ENCODE measurements at places on chromosomes 2 and 18.

DNA sequence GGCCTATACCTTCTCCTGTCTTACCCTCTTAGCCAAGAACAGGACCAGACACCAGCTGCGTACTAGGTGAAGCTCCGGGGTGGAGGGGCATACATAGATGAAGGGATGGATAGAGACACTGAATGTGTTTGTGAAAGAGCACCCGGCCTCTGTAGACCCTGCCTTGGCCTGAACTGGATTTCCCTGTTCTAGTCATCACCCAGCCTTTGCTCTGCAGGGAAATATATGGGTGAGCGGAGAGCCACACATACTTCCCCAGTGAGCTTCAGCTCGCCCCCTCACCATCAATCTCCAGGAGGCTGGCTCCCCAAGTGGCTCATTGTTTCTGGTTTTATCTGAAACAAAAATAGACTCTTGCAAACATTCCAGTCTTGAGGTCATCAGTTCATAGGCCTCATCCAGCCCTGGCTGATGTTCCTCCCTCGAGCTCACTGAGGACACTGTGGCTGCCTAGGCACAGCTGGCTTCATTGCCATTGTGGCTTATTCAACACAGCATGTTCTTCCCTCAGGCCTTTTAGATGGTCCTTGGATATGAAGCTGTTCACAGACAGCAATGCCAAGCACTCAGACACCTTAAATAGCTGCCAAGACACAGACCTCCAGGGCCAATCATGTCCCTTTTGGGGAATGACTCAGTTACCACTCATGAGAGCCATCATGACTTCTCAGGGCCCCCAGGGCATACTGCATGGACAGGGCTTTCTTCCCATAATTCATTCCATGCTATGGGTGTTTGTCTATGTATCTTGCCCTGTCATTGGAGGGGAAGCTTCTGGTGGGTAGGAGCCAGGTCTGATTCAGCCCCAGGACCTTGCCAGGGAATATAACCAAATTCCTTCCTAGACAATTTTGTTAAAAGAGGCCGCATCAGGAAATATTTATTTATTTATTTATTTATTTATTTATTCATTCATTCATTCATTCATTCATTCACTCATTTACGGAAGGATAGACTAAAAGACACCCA is 82.4 kb downstream of the TTC32 start:
- DNase-seq, result no peak

DNA sequence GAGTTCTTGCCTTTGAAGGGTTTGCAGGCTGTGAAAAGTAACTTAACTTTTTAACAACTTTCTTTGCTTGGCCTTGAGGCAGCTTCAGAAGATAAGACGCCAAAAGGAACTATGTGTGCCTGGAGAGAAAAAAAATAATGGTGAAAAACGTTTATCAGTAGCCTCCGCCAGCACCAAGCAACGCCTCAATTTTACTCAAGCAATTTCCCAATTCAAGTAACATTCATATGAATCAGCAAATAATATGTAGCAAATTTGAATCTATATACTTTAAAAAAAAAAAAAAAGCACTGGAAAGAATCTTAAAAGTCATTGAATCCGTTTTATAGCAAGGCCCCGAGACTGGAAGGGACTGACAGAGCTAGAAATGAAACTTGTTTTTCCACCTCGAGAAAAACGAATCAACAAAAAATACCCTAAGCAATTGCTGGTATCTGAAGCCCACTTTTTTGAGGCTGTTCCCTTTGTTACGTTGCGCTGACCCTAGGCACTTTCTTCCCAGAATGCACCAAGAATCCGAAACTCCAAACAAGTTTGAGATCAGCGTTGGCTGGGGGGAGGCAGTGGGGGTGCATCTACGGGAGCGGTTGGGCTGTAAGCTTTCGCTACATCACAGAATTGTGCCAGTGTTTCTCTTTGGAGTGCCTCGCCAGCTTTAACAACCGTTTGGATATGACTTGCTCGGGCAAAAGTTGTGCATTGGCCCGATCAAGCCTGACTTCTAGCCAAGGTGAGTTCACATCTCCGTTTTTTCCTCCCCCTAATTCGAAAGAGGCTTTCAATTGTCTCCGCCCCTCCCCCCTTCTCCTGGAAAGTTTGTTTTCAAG is 2.7 kb upstream of the TGIF1 start:
- peak; percentile 39 for DNase-seq

DNA sequence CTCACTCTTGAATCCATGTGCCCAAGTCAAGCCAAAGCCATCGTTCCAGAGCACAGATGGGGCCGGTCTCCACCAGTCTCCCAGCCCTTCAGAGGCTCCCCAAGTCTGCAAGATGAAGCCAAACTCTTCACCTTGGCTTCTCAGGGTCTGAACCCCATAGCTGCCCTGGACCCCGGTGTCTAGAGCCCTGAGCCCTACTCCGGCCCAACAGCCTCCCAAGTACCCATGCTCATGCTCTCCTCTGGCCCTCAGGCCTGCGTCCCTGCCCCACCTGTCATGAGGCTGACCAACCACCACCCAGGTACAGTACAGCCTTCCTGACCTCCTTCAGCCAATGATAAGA is 46.0 kb downstream of the ZNF516 start:
- no peak for DNase-seq

GRCh38 chr2:204203704-204204103 is 267.1 kb downstream of the ICOS start:
- DNase-seq, result no peak

DNA sequence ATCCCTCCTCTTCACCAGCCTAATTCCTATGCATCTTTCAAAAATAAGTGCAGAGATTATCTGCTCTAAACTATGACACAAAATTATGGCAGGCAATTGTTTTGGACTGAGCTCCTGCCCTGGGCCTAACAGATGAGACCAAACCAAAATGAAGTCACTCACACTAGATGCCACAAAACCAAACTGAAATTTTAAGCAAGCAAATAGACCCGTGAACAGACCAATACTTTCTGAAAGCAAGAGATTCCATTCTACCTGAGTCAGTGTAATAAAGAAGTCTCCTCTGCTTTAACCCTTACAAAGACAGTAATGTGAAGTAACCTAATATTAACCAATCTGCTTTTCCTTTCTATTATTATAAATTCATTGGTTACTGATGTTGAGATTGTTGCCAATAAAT is 84.3 kb downstream of the RIT2 start:
- no peak for DNase-seq

DNA sequence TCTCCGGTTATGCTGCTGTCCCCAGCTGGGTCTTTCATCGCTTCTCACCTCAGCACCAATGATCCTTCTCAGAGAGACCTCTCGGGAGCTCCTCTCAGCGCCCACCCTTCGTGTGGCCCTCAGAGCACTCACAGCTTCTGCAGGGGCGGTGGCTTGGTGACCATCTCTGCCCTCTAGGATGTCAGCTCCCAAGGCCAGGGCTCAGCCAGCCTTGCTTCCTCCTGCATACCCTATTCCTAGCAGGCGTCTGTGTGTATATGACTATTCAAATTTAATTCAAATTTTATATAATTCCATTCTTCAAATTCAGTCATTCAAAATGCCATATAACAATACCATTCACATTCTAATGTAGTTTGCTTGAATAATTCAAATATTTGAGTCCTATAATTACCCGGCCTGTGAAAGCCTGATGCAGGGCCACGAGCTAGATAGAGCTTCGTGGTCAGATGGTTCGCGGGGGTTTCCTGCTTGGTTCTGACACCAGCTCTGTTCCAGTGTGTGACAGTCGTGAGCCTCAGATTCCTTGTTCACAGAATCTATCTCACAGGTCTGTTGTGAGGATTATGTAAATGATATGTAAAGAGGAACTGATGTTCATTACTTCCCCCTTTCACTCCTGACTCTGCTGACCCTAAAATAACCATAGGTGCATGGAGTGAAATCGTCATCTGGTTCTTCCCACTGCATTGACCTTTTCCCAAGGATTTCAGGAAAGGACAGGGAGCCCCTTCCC is 94.0 kb upstream of the CNGA3 start:
- DNase-seq, result no peak

DNA sequence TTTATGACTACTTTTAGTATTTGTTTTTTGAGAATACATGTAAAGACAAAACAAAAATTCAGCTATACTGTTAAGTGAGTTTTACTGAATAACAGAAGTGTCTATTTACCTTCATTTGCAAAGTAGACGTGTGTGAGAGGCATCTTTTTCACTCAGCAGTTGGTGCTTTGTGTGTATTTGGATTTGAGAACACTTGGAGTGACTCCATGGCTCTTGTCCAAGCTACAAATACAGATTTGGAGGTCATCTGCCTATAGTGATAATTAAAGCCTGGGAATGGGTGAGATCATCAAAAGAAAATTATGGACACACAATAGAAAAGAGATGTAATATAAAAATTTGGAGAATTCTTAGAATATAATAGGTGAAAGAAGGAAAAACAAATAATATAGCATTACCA is 6.2 kb downstream of the NAB1 start:
- DNase-seq, result no peak

DNA sequence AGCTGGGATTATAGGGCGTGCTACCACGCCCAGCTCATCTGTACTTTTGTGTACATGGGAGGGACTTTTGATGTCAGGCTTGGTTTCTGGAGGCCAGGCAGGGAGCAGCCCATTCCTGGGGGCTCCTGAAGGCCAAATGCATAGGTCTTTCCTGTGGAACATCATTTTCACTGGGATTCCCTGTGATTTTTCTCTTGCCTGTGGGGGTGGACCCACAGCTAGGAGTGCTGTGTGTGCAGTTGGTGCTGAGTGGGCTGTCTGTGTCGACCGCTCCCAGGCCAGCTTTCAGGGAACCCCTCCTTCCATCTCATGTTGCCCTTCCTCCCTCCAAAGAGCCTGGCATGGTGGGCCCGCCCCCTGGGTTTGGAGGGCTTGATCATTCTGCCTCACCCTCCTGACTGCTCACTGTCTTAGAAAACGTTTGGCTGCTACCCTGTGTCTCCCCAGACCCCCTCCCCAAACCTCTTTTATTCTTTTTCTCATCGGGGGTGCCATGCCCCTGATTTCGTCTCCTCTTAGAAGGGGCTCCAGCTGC is 10.5 kb downstream of the EFHD1 start:
- no peak for DNase-seq

- DNase-seq, result no peak
Measured at GRCh38 chr2:224320660-224321059, 81.2 kb downstream of the FAM124B start.

- no peak for DNase-seq
Measured at GRCh38 chr2:67904566-67904965, 158.2 kb downstream of the C1D start.

DNA sequence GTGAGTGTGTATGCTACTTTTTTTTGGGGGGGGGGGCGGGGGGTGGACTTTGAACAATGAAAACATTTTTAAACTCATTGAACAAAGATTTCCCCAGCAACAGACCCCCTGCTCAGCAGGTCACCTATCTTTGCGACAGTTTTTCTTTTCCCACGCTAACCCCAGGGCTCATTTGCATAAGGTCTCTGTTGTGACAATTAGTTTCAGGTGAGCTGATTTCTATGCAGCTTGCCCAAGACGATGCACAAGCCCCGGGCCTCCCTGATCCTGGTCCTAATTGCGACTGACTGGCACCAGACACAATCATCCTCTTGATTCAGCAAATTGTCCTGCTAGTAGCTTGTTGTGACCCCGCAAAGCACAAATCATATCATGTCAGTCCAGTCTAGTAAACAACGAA is 40.3 kb downstream of the ZEB2 start:
- DNase-seq, result no peak

GRCh38 chr2:56100791-56101312 is 82.9 kb upstream of the CCDC85A start:
- DNase-seq, result no peak

GRCh38 chr2:1488181-1488671 is 75.0 kb downstream of the TPO start:
- DNase-seq, result no peak

DNA sequence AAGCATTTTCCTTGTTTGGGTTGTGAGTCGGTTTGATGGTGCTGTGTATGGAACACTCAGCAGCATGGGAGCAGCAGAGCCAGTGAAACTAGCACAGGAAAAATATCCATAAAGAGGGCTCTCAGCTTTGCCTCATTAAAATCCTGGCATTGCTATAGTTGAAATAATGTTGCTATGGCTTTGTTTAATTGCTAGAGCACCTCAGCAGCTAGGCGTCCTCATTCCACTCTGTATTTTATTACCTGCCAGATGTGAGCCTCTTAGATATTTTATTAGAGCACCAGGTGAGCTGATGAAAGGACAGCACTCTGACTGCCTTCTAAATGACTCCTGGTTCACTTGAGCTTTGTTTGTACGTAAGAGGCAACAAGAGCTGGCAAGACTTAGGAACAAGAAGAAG is 232.4 kb downstream of the MTX2 start:
- DNase-seq, result no peak

GRCh38 chr2:210188190-210188589 is 17.0 kb upstream of the KANSL1L start:
- DNase-seq, result no peak

- no peak for DNase-seq
Measured at GRCh38 chr18:66533693-66534092, 70.2 kb downstream of the CDH19 start.

DNA sequence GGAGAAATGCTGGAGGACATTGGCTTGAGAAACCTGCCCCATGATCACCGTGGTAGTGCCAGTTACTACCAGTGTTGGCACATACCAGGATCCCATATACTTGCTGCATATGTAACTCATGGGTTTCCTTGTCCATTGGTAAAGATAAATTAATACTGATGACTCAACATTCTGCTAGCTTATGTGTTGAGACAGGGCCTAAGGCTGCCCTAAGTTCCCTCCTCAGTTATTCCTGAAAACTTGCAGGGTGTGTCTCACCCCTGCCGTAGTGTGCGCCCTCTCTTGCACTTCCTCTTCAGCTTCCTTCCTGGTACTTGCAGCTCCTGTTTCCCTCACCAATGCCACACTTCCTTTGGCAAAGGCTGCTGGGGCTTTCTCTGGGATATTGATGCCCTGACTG is 4.3 kb upstream of the INO80C start:
- no peak for DNase-seq

GRCh38 chr2:85788603-85789002 is 34.8 kb downstream of the ATOH8 start:
- no peak for DNase-seq

GRCh38 chr2:177806025-177806424 is 266.6 kb downstream of the PDE11A start:
- DNase-seq, result no peak

GRCh38 chr18:25057491-25058050 is 294.4 kb downstream of the ZNF521 start:
- DNase-seq, result no peak

- peak; percentile 87 for DNase-seq
Measured at GRCh38 chr2:110866466-110866865, 134.1 kb downstream of the ACOXL start.
